KBM-7 (cell line): ENCODE measurements at places on chromosomes 2 and 18.
A peak's percentile ranks its signal among the peaks of the same experiment; 100 is the strongest.

DNA sequence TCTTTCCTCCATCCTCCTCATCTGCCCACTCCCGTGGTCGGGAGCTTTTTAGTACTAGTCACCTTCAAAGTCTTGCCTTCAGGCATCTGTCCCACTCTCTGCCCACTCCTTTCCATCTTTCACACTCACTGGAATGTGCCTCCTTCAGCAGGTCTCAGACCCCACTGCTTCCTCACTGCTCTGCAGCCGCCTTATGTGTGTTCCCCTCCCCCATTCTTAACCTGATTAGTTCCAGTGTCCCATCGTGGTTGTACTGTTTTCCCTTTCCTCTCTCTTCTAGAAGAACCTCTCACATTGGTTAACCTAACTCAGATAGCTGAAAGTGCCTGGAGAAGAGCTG is 3.0 kb downstream of the ARMC9 start:
- no peak for DNase-seq

DNA sequence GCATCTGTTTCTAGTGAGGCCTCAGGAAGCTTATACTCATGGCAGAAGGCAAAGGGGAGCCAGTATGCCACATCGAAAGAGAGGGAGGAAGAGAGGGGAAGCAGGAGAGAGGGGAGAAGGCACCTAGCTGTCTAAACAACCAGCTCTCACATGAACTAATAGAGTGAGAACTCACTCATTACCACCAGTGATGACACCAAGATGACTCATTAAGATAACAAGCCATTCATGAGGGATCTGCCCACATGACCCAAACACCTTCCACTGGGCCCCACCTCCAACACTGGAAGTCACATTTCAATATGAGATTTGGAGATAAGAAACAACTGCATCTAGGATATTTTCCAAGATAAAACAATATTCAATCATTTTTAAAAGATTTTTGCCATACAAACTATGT is 753.9 kb upstream of the ZEB2 start:
- DNase-seq, result no peak

GRCh38 chr2:120985174-120985996 is 249.7 kb downstream of the GLI2 start:
- DNase-seq, result no peak

DNA sequence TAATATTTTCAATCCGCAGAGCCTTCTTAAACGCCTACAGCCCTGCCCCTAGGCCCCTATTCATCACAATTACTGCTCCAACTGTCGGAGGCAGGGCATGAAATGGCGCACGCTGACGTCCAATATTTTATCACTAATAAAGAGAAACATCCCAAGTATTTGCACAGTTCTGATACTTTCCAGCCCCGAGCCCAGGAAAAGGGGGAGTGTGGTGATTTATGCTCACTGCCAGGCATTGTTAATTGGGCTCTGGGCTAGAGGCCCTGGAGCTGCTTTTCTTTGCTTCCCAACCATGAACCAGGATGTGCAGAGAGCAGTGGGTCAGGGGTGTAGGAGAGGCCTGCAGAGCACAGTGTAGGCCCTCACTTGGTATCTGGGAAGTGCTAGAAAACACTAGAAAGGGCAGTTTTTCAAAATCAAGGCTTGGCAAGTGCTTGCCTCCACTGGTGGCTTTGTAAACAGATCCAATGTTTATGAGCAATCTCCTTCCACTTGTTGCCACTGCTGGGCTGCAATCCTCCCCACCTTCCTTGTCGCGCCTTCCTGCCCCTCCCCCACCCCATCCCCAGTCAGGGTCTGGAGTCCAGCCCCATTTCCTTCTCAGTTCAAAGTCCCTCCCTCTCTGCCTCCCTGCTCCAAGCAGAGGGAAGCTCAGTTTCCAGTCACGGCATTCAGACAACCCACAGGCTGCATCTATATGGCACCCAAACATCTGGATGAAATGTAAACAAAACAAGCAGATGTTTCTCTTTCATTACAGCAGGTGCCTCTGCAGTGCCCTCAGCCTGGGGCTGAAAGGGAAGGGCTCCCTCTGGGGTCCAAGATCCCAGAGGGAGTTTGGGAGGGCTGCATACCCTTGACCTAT is 83.9 kb upstream of the PKDCC start:
- DNase-seq, result no peak

- peak; percentile 67 for DNase-seq
Measured at GRCh38 chr18:48983793-48984437, 33.1 kb upstream of the SMAD7 start.
